MM.1S (cell line): ENCODE measurements at places on chromosomes 5 and 9.

DNA sequence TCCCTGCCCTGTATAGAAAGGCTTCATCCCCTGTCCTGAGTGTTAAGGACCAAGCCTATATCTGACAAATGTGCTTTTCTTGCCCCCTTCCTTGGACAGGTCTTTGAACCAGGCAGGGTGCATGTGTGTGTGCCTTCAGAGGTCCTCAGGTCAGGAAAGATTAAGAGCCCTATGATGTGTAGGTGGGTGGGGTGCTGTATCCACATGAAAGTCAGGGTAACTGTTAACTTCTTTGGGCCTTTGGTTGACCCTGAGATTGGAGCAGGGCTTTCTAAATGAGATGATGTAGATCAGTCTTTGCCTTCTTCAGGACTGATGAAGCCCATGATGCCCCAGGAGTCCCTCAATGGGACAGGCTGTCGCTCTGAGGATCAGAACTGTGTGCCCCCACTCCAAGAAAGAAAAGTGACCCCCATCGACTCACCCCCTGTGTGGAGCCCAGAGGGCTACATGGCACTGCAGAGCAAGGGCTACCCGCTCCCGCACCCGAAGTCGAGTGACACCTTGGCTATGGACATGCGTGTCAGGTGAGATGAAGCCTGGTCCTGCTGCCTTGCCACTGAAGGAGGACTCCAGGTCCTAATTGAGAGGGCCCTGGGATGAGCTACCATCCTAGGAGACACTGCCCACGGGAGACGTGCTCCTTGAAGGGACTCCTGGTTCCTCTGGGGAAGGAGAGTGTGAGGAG lies 29.4 kb upstream of the POMT1 start:
- no peak for DNase-seq

- no peak for DNase-seq
Observed at GRCh38 chr5:126385524-126386502, 37.4 kb upstream of the GRAMD2B start.

DNA sequence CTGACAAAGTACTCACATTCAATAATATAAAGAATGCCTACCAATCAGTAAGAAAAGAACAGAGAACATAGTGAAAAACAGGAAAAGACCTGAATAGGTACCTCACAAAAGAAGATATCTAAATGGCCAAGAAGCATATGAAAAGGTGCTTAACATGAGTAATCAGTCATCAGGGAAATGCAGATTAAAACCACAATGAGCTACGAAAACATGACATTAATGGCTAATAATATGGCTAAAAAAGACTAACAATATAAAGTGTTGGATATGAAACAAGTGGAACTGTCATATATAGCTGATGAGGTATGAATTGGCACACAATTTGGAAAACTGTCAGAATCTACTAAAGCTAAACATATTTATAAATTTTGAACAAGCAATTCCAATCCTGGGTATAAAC lies 18.9 kb downstream of the DENND1A start:
- no peak for DNase-seq

DNA sequence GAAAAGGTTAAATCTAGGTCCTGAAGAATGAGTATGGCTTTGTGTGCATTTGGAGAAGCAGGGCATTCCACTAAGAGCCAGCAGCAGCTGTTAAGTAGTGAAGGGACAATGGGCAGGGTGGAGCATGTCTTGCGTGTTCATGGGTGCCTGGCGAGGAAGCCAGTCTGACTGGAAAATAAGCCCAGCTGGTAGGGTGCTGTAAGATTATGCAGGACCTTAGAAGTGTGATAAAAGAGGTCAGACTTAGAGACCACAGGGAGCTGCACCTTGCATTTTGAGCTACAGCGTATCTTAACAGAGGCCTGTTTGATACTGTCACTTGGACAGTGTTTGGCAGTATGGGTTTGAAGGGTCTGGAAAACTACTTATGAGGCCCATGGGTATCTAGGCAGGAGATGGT lies 131.7 kb upstream of the ELL2 start:
- DNase-seq, result no peak

GRCh38 chr9:29556317-29556716 lies 1983.0 kb upstream of the C9orf72 start:
- DNase-seq, result no peak

DNA sequence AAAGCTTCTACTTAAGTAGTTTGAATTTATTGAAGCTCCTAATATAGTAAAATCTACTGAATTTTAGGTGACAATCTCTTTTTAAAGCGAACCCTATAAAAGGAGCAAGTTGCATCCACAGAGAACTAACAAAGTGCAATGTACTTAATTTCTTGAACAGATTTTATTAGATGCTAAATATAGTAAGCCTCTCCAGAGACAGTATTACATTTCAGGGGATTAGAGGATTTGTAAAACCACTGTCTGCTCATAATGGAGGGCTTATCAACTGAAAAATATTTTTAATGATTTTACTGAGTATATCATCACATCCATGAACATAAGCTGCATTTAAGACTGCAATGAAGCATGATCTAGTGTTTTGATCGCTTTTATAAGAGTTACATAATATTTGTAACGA lies 230.0 kb upstream of the EFNA5 start:
- no peak for DNase-seq

- DNase-seq, result no peak
Observed at GRCh38 chr9:131490514-131490913, 12.2 kb upstream of the POMT1 start.

DNA sequence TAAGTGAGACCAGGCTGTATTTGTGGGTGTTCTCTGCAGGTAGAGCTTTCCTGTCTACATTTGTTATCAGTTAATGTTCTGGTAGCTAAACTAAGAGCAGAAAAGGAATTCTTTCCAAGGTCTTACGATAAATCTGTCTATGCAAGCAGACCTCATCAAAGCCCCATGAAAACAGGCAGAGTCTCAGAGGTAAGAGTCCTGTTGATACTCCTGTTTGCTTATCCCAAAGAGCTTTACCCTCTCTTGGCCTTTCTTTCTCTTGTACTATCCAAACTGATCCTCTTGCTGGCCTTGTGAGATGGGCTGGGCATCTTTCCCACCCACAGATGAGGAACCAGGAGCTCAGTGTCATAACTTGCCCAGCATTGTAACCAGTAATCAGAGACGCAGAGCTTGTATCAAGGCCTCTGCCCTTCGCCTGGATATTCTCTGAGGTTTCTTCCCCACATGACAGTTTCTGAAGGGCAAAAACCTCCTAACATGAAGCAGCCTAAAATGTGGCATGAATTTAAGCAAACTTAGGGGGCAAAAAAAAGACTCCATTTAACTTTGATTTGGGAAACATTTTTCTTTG lies 33.5 kb downstream of the PRKACG start:
- DNase-seq, result no peak

GRCh38 chr9:33178972-33179697 lies 12.0 kb upstream of the B4GALT1 start:
- peak; percentile 4 for DNase-seq

DNA sequence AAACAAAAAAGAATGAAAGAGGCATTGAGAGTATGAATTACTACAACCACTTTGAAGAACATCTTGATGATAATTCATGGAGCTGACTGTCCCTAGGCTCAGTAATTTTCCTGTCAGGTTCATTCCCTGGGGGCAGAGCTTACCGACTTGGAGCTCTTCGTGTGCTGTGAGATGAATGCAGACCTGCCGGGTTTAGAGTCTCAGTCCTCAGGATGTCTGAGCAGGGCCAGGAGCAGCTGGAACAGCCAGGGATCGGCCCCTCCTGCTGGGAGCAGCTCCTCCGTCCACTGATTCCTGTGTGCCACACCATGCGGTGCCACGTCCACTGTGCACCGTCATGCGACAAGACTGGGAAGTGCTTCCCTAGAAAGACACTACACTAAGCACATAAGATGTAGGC lies 62.2 kb upstream of the SPIN1 start:
- DNase-seq, result no peak

GRCh38 chr5:74679966-74680365 lies 5.1 kb upstream of the HEXB start:
- DNase-seq, result no peak

GRCh38 chr5:78750281-78750680 lies 101.7 kb upstream of the LHFPL2 start:
- DNase-seq, result no peak

DNA sequence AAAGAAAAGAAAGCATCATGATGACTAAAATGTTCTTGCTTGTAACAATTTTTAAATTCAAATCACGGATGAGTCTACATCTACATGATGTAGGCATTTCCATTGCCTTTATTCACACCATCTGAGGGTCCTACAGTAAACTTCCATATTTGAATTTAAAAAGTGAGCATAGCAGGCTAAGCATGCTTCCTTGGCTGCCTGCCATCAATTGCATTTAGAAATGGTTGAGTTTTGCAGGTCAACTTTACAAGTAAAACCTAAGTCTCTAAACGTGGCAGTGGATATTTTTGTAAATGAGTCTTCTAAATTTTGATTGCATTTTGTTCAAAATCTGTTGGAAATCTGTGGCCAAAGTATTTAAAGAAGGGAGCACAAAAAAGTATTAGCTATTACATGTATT lies 136.5 kb upstream of the PTCH1 start:
- no peak for DNase-seq

GRCh38 chr9:38224941-38225340 lies 155.9 kb upstream of the SHB start:
- DNase-seq, result no peak

GRCh38 chr5:174533751-174534241 lies 190.6 kb upstream of the MSX2 start:
- DNase-seq, result no peak

- no peak for DNase-seq
Observed at GRCh38 chr9:134854541-134854981, 26.0 kb upstream of the FCN2 start.

GRCh38 chr9:76559286-76559685 lies 100.3 kb downstream of the GCNT1 start:
- DNase-seq, result no peak

GRCh38 chr9:78213712-78214111 lies 22.2 kb upstream of the CEP78 start:
- DNase-seq, result peak; percentile 39

DNA sequence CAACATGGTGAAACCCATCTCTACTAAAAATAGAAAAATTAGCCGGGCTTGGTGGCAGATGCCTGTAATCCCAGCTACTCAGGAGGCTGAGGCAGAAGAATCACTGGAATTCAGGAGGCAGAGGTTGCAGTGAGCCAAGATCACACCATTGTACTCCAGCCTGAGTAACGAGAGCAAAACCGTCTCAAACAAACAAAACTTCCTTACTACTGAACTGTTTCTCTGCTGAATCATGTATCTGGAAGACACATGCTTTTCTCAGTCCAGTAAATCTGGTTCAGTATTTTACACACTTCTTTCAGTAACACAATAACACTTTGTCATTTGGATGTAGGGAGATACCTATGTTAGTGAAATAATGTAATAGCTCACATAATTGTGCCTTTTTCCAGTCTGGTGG lies 7.9 kb downstream of the TRMT10B start:
- no peak for DNase-seq

DNA sequence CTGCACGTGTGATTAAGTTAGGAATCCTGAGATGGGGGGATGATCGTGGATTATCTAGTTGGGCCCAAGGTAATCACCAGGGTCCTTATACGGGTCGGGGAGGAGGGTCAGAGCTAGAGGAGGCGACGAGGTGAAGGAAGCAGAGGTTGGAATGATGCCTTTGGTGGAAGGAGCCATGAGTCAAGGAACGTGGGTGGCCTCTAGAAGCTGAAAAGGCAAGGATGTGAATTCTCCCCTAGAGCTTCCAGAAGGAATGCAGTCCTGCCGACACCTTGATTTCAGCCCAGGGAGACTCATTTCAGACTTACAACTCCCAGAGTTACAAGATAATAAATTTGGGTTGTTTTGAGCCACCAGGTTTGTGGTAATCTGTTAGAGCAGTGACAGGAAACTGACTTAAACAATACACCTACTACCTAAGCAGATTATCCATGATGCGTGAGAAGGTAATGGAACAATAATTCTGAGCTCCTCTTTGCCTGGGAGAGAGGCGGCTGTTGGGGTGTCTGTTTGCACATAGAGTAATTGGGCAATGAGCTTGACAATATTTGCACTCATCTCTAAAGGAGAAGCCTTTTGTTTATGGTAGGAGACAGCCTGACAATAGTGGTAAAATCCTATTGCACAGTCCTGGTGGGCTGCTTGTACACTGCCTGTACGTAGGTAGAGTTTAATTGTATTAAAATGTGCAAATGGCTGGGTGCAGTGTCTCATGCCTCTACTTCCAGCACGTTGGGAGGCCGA lies 129.3 kb upstream of the IER5L start:
- DNase-seq, result no peak

GRCh38 chr9:5651246-5651645 lies 22.3 kb downstream of the RIC1 start:
- no peak for DNase-seq

DNA sequence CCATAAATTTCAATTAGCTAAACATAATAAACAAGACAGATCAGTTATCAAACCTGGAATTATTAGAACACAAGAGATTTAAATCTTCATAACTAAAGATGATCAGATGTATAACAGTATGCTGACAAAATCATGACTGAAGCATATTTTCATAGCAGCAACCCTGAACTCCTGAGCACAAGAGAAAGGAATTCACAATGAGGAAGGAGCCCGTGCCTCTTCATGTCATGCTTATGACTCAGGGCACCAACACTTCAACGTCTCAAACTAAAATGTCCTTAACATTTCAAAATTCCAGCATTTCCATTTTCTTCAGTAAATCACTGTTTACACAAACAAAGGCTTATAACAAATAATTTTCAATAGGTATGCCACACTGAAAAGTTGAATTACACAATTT lies 6.7 kb downstream of the AP3B1 start:
- no peak for DNase-seq

GRCh38 chr5:36029914-36030313 lies 36.8 kb downstream of the UGT3A2 start:
- DNase-seq, result no peak

- DNase-seq, result no peak
Observed at GRCh38 chr9:13324988-13325387, 45.5 kb upstream of the MPDZ start.

GRCh38 chr5:66322786-66323528 lies 178.9 kb downstream of the SREK1 start:
- no peak for DNase-seq

- DNase-seq, result peak; percentile 69
Observed at GRCh38 chr9:129584136-129584535, 36.8 kb downstream of the C9orf50 start.

GRCh38 chr5:180868960-180869359 lies 7.9 kb upstream of the ZFP62 start:
- peak; percentile 57 for DNase-seq

GRCh38 chr9:134860510-134860909 lies 20.1 kb upstream of the FCN2 start:
- no peak for DNase-seq

DNA sequence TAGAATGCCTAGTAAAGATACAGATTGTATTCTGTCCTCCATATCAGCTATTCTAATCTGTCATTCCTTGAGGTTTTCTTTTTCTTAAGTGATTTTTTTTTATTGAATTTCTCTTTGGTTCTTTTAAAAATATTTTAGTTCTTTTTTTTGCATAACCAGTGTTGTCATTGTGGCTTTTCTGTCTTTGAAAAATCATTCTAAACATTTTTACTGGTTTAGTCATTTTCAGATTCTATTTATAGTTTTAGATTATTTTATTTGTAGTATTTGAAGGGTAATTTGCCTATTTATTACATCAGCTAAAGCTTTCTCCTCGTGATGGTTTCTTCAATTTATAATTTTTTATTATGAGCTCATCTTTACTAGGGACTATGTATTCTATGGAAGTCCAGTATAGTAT lies 78.1 kb downstream of the NDUFAF2 start:
- no peak for DNase-seq

- no peak for DNase-seq
Observed at GRCh38 chr9:77092536-77092935, 73.1 kb downstream of the FOXB2 start.
